ENCODE measurements at places on chromosomes 16 and 17. TPM values are rescaled to one million over a fixed set of nuclear protein-coding genes. Genes with fewer than 3 reads are reported as not detected.
A peak's percentile ranks its signal among the peaks of the same experiment; 100 is the strongest.

DNA sequence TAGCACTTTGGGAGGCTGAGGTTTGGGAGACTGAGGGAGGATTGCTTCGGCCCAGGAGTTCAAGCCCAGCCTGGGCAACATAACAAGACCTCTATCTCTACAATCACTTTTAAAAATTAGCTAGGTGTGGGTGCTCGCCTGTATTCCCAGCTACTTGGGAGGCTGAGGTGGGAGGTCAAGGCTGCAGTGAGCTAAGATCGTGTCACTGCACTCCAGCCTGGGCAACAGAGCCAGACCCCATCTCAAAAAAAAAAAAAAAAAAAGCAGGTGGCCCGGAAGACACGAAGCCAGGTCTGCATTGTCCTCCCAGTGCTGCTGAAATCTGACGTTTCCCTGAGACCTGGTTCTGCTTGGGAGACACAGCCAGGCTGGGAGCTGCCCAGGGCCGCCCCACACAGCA lies 18.8 kb upstream of the TIMP2 start:
- DNase-seq, result no peak

DNA sequence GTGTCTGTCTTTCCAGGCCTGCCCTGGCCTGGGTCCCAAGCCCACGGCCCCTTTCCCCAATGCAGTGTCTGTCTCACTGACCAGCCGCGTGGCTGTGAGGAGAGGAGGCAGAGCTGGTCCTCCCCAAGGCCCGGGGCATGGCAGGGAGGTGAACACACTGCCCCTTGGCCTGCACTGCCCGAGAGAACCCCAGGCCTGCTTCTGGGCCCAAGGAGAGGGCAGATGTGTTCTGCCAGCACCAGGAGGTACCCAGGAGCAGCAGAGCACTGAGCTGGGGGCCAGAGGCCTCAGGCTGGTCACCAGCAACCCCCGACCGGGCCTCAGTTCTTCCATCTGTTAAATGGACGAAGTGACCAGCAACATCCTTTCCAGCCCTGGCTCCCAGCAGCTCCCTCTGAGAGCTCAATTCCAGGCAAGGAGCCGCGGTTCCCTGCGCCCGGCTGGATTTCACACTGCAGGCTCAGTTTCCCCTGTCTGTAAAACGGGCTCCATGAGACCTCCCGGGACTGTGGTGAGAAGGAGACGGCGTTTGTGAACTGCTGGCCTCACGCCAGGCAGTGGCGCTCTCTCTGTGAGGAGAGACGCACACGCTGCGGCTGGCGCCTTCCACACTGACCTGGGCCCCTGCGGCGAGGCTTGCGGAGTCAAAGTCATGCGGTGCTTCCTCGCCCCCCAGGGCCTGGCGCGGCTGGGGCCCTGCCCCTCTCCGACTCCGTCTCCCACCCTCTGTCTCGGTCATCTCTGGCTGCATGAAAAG lies 8.1 kb upstream of the ZFPM1 start:
- no peak for DNase-seq

GRCh38 chr16:87947356-87948118 lies 3.7 kb upstream of the BANP start:
- no peak for DNase-seq

GRCh38 chr16:84973236-84973635 lies 38.1 kb downstream of the ZDHHC7 start:
- DNase-seq, result no peak

Gene MINK1
- total RNA-seq, result 142 TPM

Gene SOX8
- total RNA-seq, result 0.08 TPM

GRCh38 chr16:11249233-11250061 lies 6.6 kb downstream of the SOCS1 start:
- no peak for DNase-seq

Gene SLC38A8
- total RNA-seq, result not detected

DNA sequence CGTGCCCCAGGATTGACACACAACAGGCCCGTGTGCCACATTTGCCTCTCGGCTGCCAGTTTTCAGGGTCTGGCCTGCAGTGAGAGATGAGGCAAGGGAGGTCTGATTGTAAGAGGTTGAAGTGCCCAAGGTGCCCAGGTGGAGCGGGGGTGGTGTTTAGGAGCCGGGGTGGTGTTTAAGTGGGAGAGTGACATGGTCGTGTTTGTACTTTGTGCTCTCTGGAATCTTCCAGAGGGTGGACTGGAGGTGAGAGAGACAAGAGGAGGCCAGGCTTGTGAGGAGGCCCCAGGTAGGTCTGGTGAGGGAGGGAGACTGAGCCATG lies 10.5 kb downstream of the SLC5A10 start:
- no peak for DNase-seq

DNA sequence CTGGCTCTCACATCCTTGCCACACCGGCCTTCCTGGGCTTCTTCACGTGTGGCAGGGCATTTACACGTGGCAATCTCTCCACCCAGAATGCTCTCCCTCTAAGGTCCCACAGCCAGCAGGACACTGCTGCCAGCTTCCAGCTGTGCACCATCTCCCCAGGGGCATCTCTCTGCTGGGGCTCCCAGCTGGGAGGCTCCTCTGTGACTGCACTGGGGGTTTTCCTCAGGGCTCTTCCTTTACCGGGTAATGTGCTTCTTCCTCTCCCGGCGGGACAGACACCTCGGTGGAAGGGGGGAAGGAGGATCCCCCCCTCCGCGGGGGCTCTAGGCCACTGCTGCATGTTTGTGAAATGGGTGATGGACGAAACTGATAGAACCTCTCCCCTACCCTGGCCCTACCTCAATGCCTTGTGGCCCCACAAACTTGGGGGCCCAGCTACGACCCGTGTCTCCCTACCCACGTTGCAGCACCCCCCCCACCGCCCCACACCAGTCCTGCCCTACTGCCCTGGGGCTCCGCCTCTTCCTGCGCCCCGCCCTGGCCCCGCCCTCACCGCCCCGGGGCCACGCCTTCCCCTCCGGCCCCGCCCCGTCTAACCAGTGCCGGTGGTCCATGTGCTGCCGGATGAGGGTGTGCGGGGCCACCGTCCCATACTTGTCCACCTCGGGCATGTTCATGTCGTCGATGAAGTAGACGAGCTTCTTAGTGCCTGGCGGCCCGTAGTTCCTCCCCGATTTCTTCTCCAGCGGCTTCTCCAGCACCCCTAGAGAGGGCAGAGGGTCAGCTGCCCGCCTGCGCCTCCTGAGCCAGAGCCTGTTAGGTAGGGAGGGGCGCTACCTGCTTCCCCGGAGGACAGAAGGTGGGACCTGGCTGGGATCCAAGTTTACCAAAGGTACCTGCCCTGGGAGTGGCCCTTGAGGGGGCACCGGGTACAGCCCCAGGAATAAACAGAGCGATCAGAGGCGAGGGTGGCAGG lies 92.6 kb downstream of the DNAH17 start:
- DNase-seq, result peak; percentile 63

DNA sequence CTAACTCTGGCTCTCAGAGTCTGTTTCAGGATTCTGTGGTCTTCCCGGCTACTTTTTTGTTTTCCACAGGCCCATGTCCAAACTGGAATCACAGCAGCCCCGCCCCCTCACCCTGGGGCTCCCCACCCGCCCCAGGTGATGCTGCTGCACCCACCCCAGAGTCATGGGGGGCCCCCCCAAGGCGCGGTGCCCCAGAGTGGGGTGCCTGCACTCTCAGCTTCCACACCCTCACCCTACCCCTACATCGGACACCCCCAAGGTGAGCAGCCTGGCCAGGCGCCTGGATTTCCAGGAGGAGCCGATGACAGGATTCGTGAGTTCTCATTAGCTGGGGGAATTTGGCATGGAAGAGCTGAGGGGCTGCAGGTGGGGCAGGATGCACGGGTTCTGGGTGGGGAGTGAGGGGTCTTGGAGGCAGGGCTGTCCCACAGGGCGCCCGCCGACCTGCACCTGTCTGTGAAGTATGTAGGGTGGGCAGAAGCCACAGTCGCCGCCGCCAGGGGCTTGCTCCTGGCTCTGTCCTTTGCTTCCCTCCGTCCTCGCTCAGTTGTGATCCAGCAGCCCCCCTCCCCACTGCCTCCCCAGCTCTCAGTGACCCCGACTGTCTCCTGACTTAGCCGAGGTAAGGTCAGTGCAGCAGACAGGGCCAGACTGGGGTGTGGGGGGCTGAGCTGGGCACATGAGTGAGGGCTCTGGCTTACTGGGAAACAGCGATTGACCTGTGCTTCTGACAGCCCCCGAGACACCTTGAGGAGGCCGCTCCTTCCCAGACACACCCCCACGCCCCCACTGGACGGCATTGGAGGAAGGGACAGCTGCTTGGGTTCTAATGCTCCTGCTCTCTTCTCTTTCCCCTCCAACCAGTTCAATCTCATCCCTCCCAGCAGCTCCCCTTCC lies 10.0 kb downstream of the TUFM start:
- no peak for DNase-seq

Gene KRT33B
- not detected for total RNA-seq

Gene PHOSPHO1
- not detected for total RNA-seq

Gene E2F4
- 67.1 TPM for total RNA-seq

DNA sequence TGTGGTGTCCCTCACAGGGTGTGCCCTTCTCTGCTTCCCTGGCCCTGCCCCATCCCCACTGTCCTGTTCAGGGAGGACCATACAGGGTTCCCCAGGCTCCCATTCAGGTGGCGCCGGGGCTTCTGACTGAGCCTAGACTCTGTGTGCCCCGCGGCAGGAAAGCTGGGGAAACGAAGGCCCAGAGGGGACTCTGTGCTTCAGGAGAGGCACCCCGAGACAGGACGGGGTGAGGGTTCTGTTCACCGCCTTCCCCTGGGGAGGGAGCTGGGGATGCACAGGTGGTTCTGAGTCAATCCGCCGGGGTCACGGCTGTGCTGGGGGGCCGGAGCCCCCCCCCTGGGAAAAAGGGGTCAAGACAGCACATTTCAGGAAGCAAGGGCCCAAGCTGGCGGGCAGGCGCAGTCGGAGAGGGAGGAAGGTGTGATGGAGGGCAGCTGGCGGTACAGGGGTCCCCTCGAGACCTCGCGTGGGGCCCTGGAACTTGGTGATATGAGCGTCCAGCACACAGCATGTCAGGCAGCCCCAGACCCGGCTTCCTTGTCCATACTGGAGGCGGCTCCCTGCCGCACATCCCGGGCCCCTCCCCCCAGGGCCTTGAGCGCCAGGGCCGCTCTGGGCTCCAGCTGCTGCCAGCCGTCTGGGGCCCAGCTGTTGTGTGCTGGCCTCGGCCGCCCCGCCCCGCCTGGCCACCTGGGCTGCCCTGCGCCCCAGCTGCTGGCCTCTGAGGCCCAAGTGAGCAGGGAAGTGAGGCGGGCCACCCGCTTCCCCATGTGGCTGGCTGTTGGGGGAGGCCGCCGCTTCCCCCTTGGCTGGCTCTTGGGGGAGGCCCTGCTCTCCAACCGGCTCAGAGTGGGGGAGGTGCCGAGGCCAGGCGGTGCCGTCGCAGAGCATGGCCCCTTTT lies 5.6 kb upstream of the NOTUM start:
- no peak for DNase-seq

- DNase-seq, result peak; percentile 40
Measured at GRCh38 chr17:65741710-65742109, 180.3 kb upstream of the AXIN2 start.

Gene ATF7IP2
- 67.1 TPM for total RNA-seq

DNA sequence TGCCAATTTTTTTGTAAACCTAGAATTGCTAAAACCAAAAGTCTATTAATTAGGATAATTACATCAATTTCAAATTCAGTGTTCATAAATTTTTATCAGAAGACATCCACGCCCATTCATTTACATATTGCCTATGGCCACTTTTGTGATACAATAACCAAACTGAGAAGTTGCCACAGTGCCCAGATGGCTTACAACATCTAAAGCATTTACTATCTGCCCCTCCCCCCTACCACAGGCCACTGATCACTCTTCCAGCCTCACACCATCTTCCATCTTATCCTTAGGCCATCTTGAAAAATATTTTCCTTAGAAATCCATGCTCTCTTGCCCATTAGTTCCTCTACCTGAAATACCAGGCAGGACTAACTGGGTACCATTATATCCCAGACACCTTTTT lies 6.3 kb upstream of the PRKAR1A start:
- no peak for DNase-seq

GRCh38 chr17:72423718-72424117 lies 302.9 kb downstream of the SOX9 start:
- DNase-seq, result no peak

Gene CCL15
- not detected for total RNA-seq

Gene NPIPA3
- total RNA-seq, result 6.9 TPM

- no peak for DNase-seq
Measured at GRCh38 chr16:78871241-78871640, 729.3 kb downstream of the MAF start.

Gene TBC1D3H
- total RNA-seq, result not detected

Gene CES1
- total RNA-seq, result 11.6 TPM

DNA sequence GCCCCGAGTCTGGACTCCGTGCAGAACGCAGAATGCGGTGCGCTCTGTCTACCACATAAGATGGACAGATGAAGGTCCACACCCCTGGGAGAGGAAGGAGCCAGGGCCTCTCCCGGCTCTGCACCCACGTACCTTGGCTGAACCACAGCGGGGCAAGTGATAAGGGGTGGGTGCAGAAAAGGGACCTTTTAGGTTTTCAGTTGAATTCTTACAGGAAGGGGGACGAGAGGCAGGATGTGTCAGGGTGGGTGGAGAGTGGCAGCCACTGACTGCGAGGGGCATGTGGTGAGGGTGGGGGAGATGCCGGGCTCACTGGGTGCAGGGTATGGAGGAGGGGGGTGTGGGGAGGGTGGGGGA lies 372 bp downstream of the CD300A start:
- DNase-seq, result no peak

DNA sequence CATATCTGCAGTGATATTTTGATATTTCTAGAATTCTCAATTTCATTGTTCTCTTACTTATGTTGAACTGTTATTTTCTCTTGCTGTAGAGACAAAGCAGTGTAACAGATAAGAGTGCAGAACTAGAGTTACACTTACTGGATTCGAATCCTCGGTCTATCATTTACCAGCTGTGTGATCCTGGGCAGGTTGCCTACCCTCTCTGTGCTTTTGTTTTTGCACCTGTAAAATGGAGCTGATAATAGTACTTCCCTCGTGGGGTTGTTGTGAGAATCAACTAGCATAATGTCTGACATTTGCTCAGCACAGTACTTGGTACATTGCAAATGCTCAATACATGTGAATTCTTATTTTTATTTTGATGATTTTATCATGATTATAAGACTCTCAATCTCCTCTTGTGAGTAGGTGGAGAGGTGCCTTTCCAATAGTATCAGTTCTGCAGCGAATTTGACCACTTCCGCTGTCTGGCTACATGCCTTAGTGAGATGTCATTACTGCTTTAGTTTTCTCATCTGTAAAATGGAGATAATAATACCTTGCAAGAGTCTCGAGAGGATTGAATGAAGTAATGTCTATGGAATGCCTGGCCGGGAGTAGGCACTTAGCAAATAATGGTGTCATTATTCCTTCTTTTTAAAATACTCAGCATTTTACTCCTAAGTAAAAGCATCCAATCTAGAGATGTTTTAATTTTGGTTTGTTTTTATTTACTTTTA lies 312.2 kb upstream of the MAF start:
- no peak for DNase-seq

DNA sequence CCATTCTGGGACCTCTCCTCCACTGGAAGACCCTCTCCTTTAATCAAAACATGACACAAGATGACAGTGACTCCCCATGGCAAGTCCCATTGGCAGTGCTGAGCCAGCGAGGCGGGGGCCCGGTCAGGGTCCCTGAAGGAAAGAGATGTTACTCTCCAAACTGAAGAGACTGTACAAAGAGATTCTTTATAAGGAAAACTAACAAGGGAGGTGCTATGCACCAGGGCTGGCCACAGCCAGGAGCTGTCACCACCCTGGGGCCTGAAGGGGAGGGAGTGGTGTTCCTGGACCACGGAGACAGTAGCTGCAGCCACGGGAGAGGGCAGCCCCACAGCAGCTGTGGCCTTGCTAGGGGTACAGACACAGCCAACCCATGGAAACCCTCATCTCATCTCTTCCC lies 123.1 kb downstream of the XYLT1 start:
- no peak for DNase-seq

Gene PRKCB
- 180 TPM for total RNA-seq
